ENCODE measurements at places on chromosomes 6 and 20.

- no peak for DNase-seq
Observed at GRCh38 chr6:150756173-150756572, 109.3 kb upstream of the MTHFD1L start.

- no peak for DNase-seq
Observed at GRCh38 chr20:62015540-62016288, 50.0 kb downstream of the TAF4 start.

DNA sequence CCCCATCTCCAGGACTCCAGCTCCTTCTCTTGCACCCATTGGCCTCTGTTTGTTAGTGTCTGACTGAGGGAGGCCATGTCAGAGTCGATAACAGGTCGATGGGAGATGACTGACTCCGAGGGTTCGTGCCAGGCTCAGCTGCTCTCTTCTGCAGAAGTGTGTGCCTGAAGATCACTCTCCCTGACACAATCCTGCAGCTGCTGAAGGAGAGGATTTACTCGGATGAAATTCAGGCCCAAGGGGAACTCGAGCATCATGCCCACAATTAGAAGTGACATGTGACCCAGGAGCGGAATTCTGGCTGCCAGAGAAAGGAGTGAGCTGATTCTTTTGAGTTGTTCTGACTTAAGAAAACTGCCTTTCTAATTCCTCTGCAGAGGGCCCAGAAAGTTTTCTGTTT lies 318.2 kb downstream of the MAFB start:
- DNase-seq = no peak

DNA sequence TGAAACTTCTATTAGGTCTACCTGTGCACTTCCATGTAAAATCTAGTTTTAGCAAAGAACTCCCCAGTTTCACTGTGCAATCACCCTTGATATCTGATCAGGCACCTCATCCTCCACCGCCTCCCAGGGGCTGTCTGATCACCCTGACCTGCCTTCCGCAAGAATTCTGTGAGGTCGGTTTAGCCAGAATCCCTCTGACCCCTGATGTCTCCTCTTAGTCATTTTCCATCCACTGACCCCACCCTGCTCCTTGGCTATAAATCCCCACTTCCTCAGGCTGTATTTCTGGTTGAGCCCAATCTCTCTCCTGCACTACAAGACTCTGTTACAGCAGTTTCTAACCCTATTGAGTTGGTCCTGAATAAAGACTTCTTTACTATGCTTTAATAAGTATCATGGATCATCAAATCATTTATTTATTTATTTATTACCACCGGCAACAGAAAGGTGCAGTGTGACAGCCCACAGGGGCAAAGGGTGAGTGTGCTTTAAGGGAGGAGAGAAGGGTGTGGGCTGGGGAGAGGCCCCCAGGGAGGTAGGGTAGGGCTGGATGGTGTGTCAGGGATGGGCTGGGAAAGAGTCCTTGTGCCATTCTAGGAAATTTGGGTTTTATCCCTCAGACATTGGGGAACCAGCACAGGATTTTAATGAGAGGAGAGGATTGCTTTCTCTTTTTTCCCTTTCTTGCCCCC lies 11.2 kb upstream of the SERPINB6 start:
- no peak for DNase-seq

- no peak for DNase-seq
Observed at GRCh38 chr6:1716868-1717267, 107.2 kb downstream of the FOXC1 start.

GRCh38 chr6:105226598-105227294 lies 46.9 kb upstream of the POPDC3 start:
- DNase-seq = no peak

DNA sequence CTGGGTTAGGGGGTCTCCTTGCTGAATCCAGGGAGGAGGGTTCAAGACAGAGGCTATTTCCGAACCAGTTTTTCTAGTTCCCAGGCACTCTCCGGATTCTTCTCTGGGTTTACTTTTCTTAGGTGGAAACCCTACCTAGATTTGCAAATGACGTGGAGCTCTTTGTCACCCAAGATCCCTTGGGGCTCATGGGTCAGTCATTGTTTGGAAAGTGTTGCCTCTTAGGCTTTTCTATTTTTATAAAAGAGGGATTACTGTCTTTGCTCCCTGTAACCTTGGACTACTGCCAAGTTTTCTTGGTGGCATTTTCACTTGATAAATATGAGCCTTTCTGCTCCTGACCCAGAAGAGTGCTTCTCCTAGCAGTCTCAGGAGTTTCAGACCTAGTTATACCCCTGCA lies 33.6 kb downstream of the FAM209B start:
- DNase-seq = no peak

- no peak for DNase-seq
Observed at GRCh38 chr6:109946979-109947378, 31.1 kb upstream of the GPR6 start.

- no peak for DNase-seq
Observed at GRCh38 chr6:136337121-136337520, 47.5 kb upstream of the BCLAF1 start.

DNA sequence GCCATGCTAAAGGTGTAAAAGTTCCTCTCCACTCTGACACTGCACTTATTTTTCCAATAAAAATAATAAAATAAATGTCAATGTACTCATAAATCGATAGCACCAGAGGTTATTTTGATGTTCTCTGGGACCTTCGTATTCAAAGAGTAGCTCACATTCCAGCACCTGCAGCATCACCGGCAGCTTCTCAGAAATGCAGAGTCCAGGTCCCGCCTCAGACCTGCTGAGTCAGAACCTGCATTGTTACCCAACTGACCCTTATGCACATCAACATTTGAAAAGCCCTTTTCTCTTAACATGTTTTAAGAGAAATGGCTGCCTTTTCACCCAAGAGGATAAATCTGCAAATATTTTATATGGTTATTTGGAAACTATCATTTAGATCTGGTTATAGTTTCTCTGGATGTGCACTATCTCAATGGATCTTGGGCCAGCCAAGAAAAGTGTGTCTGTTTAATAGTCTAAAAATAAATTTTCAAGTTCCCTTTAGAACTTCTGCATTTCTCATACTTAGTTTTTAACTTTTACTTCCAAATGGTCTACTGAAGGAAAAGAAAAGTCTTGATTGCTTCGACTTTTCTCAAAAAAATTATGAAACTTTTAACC lies 216.2 kb upstream of the PRDM1 start:
- DNase-seq = no peak

GRCh38 chr20:56953048-56953586 lies 313.3 kb downstream of the BMP7 start:
- DNase-seq = no peak

All from NCI-H2171 (cell line).